Activated CD4-positive, alpha-beta T cell treated with anti-CD3 and anti-CD28 coated beads for 48 hours (primary cell): ENCODE measurements at places on chromosomes 2 and 18.

DNA sequence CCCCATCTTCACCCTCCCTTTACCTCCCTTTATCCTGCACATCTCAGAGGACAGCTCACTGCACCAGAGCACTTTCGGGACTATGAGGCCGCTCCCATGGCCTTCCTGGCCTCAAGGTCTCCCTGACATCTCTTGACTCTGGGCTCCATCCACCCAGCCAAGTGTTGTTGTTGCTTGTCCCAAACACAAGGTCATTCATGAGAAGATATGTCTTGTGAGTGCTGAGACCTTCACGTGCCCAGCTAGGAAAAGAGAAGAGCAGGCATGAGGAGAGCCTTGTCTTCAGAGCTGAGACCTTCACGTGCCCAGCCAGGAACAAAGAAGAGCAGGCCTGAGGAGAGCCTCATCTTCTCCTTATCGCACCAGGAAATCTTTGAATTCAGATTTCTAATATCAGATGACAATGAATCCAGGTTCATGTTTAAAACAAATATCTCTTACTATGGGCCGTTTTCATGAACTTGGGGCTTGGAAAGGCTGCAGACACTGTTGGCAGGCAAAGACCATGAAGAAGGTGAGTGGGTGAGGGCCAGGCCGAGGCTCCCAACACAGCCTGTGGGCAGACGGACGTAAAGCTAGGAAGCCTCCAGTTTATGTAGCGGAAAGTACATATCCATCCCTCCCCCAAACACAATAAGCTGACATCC, 256.1 kb downstream of the NDUFA10 start:
- no peak for DNase-seq

DNA sequence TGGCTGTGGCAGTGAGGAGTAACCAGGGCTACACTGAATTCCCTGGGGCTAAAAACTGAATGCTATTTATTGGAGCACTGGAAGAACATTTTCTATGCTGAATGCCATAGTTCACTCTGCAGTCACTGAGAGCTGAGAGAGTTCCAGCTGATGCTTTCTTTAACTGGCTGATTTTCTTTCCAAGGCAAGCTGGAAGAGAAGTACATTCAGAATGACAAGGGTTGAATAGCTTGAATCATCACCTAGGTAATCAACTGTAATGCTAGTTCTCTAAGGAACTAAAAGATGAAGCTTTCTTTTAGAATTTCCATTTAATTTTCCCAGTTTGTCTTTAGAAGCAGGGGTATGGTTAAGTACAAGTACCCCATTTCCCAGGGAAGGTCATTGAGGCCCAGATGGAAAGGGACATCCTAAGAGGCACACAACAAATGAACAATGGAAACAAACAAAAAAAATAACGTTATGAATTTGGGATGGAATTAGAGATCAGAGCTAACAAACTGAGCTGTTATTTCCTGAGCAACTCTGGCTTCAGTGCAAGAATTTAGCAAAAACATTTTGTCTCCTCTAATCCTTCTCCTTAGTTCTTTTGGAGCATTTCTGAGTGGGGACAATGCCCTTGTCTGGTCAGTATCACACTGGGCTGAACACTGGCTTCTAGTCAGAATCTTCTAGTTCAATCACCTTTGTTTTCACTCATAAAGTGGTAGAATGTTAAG, 132.8 kb upstream of the REG3A start:
- no peak for DNase-seq

- DNase-seq, result no peak
Measured at GRCh38 chr2:138997346-138997745, 217.2 kb upstream of the NXPH2 start.

DNA sequence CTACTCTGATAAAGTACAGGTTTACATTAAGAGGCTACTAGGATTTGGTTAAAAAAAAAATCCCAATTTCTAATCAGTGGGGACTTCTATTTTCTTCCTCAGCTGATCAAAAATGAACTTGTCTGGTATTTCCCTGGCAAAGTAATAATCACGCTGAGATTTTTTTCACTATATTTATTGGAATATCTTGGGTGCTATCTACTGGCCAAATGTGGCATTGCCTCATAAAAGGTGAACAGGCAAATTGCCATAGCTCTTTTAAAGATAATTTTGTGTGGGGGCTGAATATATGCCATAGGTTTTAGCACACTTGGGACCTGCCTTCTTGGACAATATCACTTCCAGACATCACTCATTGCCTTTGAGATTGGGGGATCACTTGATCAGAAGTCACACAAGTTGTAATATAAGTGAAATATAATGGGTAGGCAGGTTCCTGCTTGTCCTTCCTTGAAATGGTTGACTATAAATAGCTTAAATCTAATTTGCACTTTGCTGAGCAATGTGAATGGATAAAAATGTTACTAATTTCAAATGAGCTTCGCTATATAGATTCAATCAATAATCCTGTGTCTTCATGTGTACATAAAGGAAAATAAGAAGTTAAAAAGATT, 7.0 kb upstream of the NXPH2 start:
- no peak for DNase-seq

GRCh38 chr2:226977775-226978190, 141.9 kb downstream of the RHBDD1 start:
- DNase-seq, result no peak

DNA sequence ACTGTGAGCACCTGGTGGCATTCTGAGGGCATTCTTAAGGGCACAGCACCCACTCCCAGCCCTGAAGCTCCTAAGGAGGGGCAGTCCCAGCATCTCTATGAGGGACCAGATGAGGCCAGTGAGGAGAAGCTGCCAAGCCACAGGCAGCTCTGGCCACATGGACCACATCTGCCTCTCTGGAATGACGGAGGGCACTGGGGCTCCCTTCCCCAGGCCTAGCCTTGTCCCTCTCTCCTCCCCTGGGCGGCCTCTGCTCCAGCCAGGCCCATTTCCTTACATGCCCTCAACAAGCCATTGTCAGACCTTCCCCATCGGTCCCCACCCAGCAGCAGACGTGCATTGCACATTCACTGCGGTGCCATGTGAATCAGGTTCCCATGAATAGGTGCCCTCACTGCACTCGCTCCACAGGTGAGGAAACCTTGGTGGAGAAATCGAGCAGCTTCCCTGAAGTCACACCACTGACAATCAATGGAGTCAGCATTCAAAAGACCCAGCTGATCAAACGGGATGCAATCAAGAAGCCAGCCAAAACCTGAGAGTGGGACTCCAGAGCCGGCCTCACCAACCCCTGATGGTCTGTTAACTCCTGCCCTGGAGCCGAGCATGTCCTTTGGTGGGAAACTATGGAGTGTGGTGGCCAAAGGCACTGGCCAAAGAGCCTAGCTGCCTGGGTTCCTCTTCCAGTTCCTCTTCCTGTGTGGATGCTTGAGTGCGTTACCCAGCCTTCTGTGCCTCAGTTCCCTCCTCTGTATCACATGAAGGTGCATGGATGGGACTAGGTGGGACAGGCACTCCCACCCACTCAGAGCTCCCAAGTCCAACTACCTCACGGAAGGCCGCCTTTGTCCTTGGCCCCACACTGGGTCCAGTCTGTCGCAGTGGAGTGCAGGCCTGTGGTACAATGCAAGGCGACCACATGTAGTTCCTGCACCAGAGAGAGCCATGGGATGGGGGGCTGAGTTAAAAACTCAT, 147.3 kb downstream of the ZFP36L2 start:
- no peak for DNase-seq

DNA sequence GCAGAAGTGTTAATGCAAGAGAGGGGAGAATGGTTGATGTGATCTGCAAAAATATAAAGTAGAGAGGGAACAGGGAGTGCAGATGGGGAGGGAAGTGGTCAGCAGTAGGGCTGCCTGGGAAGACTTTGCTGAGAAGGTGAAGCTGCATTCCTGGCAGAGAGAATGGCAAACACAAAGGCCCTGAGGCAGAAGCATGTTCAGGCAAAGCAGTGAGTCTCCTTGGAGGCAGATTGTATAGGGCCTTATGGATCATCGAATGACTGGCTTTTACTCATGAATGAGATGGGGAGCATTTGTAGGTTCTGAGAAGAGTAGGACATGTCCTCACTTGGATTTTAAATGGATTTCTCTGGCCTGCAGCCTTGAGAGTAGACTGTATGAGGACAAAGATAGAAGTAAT, 9.5 kb downstream of the ITGA6 start:
- no peak for DNase-seq

DNA sequence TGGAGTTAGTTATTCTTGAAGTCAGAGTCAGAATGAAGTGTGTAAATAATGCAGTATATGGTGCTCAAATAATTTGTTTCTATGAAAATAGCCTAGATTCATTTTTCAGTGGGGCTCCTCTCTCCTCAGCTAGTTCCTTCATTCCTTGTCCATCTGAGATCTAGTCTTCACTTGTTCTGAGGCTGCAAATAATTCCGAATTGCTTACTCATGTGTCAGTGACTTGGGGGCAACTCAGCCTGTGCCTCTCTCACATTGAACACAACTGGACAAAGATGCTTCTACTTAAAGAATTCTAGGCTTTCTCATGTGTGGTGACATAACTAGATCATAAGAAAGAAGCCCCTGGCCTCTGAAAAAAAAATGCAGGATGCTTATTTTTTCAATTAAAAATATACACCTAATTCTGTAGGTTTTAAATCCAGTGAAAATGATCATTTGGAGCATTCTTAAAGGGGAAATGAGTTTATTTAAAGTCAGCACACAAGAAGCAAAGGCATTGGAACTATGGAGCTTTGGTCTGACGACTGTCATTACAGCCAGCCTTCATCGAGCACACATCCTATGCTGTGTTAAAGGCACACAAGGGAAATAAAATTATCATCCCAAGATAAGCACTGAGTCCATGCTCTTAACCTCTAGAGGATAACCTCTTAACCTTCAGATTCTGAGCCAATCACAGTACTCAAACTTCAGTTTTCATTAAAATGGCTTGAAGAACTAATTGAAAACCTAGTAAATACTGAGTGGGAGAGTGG, 24.8 kb upstream of the SCN7A start:
- no peak for DNase-seq

- no peak for DNase-seq
Measured at GRCh38 chr18:52598921-52599320, 258.9 kb downstream of the DCC start.

GRCh38 chr2:11379558-11379957, 35.1 kb upstream of the ROCK2 start:
- no peak for DNase-seq

DNA sequence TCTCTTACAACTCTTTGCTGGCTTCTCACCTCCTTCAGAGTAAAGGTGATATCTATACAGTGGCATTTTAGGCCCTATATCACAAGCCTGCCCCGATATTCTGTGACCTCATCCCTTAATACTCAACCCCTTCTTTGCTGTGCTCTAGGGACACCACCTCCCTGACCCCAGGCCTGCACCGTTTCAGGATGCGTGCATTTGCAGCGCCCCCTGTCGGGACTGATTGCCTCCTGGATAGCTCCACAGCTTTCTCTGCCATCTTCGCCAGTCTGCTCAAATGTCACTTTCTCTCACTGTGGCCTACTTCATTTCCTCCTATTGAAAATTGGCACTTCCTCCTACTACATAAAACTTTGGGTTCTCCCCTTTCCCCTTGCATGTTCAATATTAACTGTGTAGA, 289.6 kb downstream of the SOCS6 start:
- peak; percentile 25 for DNase-seq

- no peak for DNase-seq
Measured at GRCh38 chr18:26756556-26756955, 109.0 kb downstream of the AQP4 start.

GRCh38 chr2:105741174-105741573, 3.5 kb upstream of the NCK2 start:
- DNase-seq, result no peak

- no peak for DNase-seq
Measured at GRCh38 chr2:187550857-187551256, 3.4 kb downstream of the TFPI start.

DNA sequence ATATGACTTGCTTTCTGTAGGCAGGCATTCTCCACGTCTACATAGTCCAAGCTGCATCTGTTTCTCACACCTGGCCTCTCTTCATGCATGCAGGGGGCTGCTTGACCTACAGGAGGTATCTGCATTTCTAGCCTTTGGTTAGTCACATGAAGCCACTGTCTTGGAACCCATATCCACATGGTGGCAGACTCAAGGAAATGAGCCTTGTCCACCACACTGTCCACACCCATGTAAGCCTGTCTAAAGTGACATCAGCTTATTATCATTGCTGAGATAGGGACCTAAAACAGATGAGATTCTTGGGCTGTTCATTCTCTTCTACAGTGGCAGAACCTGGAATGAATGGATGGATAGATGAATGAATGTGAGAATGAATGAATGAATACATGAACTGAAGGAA, 160.4 kb downstream of the DOCK10 start:
- no peak for DNase-seq

GRCh38 chr2:8886202-8886518, 48.7 kb upstream of the KIDINS220 start:
- DNase-seq, result no peak

DNA sequence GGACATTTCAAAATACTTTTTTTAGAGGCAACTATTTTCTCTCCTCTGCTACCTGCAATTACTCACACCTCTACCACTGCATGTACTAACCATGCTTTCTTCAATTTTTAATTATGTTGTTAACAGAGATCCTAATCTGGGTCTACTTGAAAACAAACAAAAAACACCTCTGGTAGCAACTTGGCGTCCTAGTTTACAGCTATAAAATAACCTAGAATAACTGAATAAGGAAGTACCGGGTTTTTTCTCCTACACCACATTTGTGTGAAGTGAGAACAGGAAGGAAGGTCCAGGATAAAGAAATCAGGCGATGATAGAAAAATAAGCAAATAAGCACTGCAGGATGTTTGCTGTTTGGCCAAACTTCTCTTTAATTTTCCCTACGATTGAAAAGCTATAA, 633.5 kb downstream of the LRP1B start:
- DNase-seq, result no peak

DNA sequence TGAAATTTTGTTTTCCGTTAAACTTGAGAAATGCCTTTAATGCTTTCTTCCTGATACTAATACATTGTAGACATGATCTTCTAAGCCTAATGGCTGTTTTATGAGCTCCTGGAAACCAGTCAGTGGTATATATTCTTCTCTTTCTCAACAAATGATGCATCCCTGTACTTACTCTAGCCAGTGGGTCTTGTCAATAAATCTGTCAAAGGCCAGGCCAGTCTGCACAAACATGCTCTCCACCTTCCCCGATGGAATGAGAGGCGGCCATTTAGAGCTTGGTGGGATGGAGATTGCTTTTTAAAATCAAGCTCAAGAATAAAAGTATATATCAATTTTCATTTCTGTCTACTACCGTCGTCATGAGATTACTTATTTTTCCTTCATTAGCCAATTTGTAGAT, 140.1 kb downstream of the LYPD6B start:
- DNase-seq, result no peak

GRCh38 chr18:80252136-80252535, 4.8 kb upstream of the PARD6G start:
- no peak for DNase-seq
